ENCODE measurements at places on chromosomes 7 and 10.

- no peak for DNase-seq
Observed at GRCh38 chr7:81684514-81685269, 85.2 kb downstream of the HGF start.

GRCh38 chr7:121337398-121337797 lies 8.6 kb downstream of the WNT16 start:
- DNase-seq: no peak

DNA sequence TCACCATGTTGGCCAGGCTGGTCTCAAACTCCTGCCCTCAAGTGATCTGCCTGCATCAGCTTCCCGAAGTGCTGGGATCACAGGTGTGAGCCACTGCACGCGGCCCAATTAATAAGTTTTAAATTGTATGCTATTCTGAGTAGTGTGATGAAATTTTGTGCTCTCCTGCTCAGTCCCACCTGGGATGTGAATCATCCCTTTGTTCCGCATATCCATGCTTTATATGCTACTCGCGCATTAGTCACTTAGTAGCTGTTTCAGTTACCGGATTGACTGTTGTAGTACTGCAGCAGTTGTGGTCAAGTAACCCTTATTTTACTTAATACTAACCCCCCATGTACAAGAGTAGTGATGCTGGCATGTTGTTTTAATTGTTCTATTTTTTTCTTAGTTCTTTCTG lies 47.3 kb upstream of the OIT3 start:
- DNase-seq: no peak

GRCh38 chr7:139620676-139621344 lies 97.3 kb downstream of the CLEC2L start:
- peak; percentile 62 for DNase-seq

GRCh38 chr7:40538281-40538680 lies 403.5 kb downstream of the SUGCT start:
- DNase-seq: no peak

- DNase-seq: peak; percentile 21
Observed at GRCh38 chr10:131852176-131852822, 48.5 kb upstream of the PPP2R2D start.

DNA sequence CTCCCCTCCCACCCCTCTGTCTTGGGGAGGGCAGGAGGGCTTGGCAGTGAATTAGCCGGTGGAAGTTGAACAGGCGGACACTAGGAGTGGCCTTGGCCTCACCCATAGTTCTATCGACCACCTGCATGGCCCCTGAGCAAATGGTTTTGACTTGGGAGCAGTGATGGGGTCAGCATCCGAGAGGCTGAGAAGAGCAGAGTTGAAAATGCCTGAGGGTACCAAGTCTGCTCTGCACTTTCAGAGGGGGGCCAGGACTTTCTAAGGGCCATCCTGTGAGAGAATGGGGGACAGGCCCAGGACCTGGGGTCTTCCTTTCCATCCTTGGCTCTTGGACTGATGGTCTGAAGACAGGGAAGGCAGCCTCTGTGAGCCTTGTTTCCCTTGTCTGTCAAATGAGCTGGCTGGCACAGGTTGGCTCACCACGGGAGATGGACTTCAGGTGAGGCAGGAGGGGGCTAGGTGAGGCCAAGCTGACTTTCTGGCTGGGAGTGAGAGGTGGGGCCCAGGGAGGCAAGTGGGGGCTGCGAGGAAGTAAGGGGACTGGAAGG lies 29.4 kb downstream of the CDH23 start:
- peak; percentile 37 for DNase-seq

DNA sequence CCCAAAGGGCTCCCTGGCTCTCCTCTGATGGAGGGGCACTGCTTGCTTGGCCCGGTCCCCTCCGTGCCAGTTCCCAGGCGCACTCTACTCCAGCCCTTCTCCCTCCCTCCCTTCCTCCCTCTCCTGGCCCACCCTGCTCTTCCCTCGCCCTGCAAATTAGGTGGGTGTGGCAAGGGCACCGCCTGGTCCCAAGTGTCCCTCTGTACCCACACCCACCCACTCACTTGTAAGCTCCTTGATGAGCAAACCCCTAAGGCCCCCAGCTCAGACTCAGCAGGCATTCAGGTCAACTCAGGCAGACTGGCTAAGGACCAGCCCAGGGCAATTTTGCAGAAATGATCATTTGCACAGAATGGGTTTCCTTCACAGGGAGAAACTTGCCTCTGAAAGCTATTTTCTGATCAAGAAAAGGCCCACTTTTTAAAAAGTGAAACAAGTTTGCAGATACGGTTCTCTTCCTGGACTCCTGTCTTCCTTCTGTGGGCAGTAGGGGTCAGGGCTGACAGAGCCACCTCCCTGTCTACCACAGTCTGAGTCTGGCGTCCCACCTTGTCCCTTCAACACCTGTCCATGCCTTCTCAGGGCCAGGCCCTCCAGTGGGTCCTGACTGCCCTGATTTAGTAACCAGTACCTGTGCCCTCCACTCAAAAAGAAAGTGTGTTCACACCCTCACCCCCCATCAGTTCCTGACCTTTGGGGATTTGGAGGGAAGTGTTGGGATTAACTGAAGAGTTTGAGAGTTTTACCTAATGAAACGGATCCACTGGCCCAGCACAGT lies 28.3 kb downstream of the C10orf71 start:
- peak; percentile 32 for DNase-seq

DNA sequence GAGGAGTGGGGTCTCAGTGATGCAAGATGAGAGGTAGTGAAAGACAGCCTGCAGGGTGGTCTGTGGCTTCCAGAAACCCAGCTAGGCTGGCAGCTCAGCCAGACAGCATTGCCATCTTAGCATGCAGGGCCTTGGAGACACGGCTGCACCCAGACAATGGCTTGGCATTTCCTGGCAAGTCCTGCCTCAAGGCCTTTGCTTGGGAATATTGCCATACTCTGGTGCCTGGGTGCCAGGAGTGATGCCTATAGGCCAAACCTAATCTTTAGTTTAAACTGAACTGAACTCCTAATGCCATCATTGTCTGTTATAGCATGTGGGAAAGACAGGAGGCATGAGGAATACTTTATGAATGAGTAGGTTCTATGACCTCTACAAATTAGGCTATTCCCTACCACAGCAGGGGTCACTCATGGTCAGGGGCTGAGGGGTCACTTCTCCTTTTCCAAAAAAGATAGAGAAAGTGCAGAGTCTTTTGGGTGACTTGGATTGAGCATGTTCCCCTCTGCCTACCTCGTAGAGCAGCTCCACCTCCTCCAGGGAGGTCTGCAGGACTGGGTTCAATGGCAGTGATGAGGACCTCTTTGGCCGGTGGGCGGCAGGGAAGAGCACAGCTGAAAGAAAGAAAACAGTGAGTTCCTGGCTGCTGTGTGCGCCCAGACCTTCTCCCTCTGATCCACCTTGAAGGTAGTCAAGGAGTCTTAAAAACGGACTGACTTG lies 8.8 kb upstream of the SLC13A4 start:
- no peak for DNase-seq

DNA sequence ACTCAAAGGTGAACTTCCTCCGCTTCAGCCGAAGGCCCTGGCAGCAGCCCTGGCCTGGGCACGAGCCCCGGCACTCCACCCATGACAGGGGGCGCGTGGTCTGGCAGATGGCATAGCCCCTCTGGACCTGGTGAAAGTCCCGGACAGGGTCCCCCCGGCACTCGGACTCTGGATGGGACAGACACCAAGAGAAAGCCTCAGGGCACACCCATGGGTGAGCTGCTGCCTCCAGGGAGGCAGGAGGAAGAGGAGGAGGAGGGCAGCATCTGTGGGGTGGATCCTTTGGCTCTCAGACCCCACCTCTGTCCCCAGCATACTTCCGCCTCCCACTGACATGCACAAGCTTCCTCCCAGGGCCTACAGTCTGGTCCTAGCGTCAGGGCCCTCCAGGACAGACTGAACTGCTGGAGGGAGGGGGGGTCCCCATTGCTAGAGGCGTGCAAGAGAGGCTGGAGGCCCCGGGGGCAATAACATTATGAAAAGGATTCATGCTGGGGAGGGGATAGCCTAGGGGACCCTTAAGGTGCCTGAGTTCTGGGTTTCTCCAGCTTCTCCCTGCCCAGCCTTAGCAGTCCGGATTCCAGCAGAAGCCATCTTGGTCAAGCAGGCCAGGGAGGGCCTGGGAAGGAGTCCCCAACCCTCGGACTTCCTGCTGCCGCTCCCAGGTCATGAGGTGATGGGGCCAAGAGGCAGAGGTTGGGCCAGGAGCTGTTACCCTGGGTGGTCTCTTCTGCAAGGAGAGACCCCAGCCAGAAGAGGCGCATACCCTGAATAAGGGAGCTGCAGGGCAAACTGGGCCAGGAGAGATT lies 169.3 kb downstream of the LCOR start:
- DNase-seq: no peak

GRCh38 chr10:31037749-31038148 lies 6.1 kb upstream of the ZNF438 start:
- no peak for DNase-seq

DNA sequence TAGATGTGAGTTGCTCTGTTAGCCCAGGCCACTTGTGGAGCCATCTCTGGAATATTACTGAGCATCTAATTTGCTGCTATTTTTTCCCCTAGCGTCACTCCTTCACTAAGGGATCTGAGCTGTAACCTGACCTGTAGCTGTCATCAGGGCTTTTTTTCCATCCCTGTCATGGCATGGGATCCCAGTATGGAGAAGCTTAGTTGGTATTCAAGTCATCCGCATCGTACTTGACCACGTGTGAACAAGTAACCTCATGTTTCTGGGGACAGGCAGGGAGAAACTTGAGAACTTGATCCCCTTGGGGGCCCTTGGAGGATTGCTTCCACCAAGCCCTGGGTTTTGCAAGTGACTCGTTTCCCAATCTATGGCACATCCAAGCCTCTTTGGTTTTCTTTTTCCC lies 474.4 kb upstream of the GALNT17 start:
- DNase-seq: no peak

GRCh38 chr10:78997635-78998618 lies 70.8 kb upstream of the ZMIZ1 start:
- DNase-seq: no peak

DNA sequence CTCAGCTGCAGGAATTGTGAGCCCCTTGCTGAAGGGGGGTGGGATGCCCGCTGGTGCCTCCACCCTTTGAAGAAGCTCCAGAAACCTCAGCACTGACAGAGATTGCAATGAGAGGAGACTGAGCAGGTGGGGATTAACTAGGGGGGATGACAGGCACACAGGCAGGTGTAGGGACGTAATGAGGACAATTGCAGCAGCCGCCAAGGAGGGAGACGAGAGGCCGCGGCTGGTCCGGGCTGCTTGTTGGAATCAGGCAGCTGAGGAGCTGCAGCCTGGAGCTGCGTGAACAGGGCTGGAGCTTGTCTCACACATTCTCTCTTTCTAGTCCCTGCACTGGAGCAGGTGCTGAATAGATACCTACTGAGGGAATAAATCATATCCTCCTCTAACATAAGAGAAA lies 122.0 kb upstream of the TCERG1L start:
- DNase-seq: no peak

GRCh38 chr10:101256387-101256786 lies 27.1 kb upstream of the LBX1 start:
- no peak for DNase-seq

DNA sequence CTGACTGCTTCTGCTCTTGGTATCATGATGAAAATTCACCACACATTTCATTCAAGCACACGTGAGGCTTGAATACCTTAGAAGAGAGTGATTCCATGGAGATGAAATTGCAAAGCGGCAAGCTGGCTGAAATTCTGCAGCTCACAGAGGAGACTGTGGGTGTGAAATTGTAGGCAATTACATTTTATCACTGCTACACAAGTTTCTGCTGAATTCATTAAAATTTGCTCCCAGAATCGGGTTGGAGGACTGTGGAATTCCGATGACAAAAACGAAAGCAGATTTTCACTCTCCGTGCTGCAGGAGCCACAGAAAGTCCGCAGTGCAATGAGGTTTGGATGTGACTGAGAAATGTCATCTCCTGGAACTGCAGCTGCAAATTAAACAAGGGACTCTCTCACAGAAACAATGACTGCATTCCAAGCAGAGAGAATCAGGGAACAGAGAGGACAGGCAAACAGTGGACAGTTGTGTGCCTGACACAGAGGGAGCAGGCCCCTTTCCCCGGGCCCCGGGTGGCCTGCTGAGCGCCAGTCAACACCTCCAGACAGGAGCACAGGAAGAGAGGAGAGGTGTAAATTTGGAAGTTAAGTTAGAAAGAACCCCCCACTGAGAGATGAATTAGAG lies 109.1 kb downstream of the C10orf90 start:
- no peak for DNase-seq

- DNase-seq: no peak
Observed at GRCh38 chr10:132264966-132265889, 42.5 kb downstream of the STK32C start.
